Heart left ventricle (tissue), 16 donors: ENCODE measurements at places on chromosomes 3 and 15.

GRCh38 chr15:58410353-58410752, 21.4 kb upstream of the LIPC start:
- no peak for DNase-seq

GRCh38 chr3:38687321-38687720, 37.8 kb upstream of the SCN5A start:
- DNase-seq = no peak

DNA sequence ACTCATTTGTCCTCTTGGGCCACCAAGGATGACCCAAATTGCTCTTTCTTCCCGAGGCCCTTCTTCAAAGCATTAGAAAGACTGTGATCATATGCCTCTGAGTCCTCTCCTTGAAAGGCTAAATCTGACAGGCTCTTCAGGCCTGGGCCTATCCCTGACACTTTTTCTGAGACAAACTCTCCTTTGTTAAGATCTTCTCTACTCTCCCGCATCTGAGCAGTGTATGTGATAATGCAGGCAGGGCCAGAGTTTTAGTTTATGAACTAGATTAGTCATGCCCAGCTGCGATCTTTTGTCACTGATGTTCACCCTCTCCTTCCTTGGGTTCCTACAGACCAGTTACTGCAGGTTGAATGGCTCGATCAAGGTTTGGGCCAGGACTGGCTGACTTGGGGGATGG, 39.2 kb downstream of the MASP1 start:
- no peak for DNase-seq

DNA sequence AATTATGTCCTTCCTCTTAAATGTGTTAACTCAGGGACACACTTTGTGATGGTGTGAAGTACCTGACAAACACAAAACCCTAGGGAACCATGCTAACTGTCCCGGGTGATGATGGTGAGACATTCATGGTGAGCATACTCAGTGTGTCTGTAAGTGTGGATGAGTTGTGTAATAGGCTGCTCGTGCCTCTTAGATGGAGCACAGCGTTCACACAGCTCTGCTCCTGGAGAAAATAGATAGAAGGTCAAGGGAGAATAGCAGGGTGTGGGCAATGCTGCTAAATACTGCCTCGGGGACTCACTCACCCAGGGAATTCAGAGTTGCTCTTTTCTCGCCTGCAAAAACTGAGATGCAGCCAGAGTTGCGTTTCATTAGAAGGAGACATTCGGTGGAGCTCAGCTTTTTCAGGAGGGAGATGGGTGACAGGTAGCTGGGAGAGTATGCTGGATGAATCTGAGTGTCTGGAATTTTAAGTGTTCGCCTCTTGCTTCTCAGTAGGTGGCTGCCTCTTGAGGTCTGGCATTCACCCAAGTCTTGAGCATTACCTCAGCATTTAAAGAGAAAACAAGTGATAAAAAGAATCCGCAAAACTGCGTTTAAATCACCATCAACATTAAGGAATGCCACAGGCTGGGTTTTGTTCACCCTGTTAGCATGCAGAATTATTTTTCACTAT, 813.2 kb downstream of the AGBL1 start:
- no peak for DNase-seq
